ENCODE measurements at places on chromosomes 1 and 21. TPM values are rescaled to one million over a fixed set of nuclear protein-coding genes. Genes with fewer than 3 reads are reported as not detected.

C1orf53 gene
- 0.66 TPM for total RNA-seq

DNA sequence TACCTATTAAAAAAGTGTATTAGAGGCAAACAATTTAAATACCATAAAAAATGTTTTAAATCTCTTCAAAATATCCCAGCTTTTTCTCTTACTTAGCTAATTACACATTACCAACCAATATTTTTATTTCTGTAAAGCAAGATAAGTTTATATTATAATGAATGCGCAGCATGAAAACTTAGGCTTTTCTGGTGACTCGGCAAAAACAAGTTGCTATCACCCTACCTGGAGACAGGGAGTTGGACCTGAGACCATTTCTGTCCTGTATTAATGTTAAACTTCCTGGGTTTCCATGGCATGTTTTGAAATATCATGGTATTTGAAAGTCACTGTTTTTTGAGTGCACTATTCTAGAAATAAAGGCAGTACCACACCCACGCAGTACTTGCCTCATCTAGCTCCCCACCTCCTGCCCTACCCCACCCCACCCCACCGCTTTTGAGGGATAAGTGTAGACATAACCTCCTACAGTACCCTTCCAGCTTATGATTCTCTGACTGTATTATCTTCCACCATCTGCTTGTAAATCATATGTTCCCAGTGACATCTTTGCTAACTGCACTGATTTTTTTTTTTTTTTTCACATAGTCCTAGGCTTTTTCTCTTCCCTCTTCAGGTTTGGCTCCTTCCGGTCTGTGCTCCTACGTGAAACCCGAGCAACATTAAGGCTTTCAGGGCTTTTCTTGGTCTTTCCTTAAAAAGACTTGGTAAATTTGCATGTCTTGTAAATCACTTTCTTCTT is 77.5 kb downstream of the PHTF1 start:
- peaks cover 4% of the 10 kb centered on the region for H3K4me1 ChIP-seq
- H3K36me3 ChIP-seq = peaks cover 3% of the 10 kb centered on the region
- H3K4me3 ChIP-seq = no peak overlapping the region
- H3K27me3 ChIP-seq = no peaks in the 10 kb centered on the region
- no peak overlapping the region for H3K27ac ChIP-seq

GRCh38 chr21:45546636-45547544 is 4.7 kb upstream of the SLC19A1 start:
- H3K4me3 ChIP-seq = no peak overlapping the region
- no peak overlapping the region for H3K27ac ChIP-seq
- no peaks in the 10 kb centered on the region for H3K36me3 ChIP-seq
- peak; percentile 2 for DNase-seq
- no peaks in the 10 kb centered on the region for H3K27me3 ChIP-seq

GRCh38 chr1:203038217-203038741 is 12.0 kb downstream of the PPFIA4 start:
- peak; percentile 24 for DNase-seq
- no peak overlapping the region for H3K27ac ChIP-seq
- peaks cover 4% of the 10 kb centered on the region for H3K4me1 ChIP-seq
- no peak overlapping the region for H3K4me3 ChIP-seq
- H3K27me3 ChIP-seq = peaks cover 4% of the 10 kb centered on the region
- H3K36me3 ChIP-seq = peaks cover 6% of the 10 kb centered on the region

GRCh38 chr1:208248991-208249696 is 5.0 kb upstream of the PLXNA2 start:
- no peak overlapping the region for H3K27ac ChIP-seq
- no peak overlapping the region for H3K4me3 ChIP-seq
- peaks cover 8% of the 10 kb centered on the region for H3K27me3 ChIP-seq
- H3K4me1 ChIP-seq = peaks cover 10% of the 10 kb centered on the region
- H3K36me3 ChIP-seq = no peaks in the 10 kb centered on the region
- no peak for DNase-seq

DNA sequence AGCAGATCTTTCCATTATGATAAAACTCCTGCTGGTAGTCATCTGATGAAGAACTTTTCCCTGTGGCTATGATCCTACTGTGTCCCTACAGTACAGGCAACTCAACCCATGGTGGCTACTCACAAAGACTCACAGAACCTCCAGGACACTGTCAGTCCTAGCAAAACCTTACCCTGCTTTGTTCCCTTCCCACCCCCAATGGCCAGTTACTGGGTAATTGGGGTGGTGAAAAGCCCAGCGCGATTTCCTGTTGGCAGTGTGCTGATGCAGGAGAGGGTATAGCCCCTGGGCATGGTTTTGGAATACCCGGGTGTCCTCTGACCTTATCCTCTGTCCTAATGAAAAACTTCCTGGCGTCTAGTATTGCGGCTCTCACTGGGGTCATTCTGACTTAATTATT is 533 bp upstream of the RGL1 start:
- H3K27me3 ChIP-seq = peaks cover 13% of the 10 kb centered on the region
- peaks cover 11% of the 10 kb centered on the region for H3K4me1 ChIP-seq
- H3K36me3 ChIP-seq = peaks cover 6% of the 10 kb centered on the region

DNA sequence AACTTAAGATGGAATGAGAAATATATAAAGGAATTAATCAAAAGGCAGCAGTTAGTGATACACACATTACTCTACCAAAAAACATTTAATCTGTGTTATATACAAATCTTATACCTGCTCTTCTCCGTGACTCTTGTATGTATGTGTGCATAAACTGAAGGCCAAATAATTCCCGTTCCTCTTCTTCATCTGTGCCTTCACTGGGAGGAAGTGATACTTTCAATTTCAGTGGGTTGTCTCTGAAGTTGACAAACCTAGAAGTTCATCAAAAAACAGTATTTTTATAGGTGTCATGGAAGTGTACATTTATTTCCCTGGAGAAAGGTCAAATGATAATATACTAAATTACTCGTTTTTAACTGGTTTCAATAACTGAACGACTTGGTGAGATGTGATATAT is 19.3 kb downstream of the TRMT13 start:
- peaks cover 8% of the 10 kb centered on the region for H3K4me1 ChIP-seq
- peaks cover 12% of the 10 kb centered on the region for H3K36me3 ChIP-seq
- no peaks in the 10 kb centered on the region for H3K27me3 ChIP-seq
- no peak overlapping the region for H3K27ac ChIP-seq

All from activated CD4-positive, alpha-beta T cell treated with anti-CD3 and anti-CD28 coated beads for 36 hours (primary cell).